ENCODE measurements at places on chromosomes 6 and 20.

GRCh38 chr20:46938434-46938833 is 43.8 kb downstream of the EYA2 start:
- DNase-seq: no peak

- DNase-seq: no peak
Observed at GRCh38 chr6:148611213-148611612, 135.6 kb upstream of the UST start.

- no peak for DNase-seq
Observed at GRCh38 chr6:25524542-25524941, 127.5 kb upstream of the SCGN start.

- no peak for DNase-seq
Observed at GRCh38 chr6:157089851-157090250, 233.5 kb downstream of the TMEM242 start.

GRCh38 chr20:7196481-7196880 is 429.0 kb downstream of the BMP2 start:
- DNase-seq: peak; percentile 61

GRCh38 chr20:61573415-61574305 is 321.6 kb downstream of the CDH4 start:
- no peak for DNase-seq

GRCh38 chr6:34834789-34835518 is 43.1 kb downstream of the BLTP3A start:
- DNase-seq: peak; percentile 68

DNA sequence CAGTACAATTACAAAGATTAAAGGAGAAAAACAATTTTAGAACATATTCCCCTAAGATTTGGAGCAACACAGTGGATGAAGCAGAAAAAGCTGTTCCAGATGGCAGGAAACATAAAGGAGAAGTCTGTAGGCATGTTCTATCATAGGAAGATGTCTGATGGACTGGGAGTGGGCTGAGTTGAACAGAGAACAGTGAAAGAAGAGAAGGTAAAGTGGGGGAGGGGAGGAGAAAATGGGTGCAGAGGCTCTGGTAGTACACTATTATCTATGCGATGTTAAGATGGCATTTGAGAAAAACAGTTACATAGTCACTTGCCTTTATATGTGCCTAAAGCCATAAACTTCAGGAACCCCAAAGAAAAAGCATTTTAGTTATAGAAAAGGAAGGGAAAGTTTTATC is 4.2 kb upstream of the PHIP start:
- no peak for DNase-seq

- DNase-seq: peak; percentile 43
Observed at GRCh38 chr6:7998103-7998725, 66.0 kb downstream of the BLOC1S5 start.

DNA sequence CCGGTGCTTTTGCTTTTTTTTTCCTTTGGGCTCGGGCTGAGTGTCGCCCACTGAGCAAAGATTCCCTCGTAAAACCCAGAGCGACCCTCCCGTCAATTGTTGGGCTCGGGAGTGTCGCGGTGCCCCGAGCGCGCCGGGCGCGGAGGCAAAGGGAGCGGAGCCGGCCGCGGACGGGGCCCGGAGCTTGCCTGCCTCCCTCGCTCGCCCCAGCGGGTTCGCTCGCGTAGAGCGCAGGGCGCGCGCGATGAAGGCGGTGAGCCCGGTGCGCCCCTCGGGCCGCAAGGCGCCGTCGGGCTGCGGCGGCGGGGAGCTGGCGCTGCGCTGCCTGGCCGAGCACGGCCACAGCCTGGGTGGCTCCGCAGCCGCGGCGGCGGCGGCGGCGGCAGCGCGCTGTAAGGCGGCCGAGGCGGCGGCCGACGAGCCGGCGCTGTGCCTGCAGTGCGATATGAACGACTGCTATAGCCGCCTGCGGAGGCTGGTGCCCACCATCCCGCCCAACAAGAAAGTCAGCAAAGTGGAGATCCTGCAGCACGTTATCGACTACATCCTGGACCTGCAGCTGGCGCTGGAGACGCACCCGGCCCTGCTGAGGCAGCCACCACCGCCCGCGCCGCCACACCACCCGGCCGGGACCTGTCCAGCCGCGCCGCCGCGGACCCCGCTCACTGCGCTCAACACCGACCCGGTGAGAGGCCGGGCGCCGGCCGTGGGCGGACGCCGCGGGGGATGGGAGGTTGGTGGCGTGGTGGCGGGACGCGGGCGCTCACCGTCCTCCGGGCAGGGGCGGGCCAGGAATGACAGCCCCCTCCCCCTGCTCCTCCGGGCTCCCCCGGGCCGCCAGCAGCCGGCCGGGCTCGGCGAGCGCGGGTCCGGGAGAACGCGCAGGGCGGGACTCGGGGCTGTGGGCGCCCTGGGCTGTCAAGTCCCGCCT is 606 bp downstream of the ID4 start:
- peak; percentile 100 for DNase-seq

GRCh38 chr6:25250878-25251277 is 28.3 kb upstream of the CARMIL1 start:
- peak; percentile 92 for DNase-seq

- no peak for DNase-seq
Observed at GRCh38 chr6:117502580-117502979, 20.1 kb downstream of the DCBLD1 start.

DNA sequence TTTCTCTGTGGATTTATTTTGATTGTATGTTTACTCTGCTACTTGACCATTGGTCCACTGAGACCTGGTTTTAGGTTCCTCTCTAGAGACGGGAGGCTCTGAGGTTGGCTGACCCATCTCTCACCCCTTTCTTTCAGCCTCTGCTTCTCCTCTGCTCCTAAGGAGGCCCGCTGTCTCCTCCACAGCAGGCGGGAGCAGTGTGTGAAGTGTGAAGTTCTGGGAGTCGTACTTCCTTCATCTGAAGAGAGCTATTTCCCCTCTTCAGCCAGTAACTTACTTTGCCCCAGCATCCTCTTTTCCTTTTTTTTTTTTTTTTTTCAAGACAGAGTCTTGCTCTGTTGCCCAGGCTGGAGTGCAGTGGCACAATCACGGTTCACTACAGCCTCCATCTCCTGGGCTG is 21.1 kb downstream of the PDRG1 start:
- no peak for DNase-seq

GRCh38 chr6:23176471-23176870 is 607.1 kb downstream of the HDGFL1 start:
- DNase-seq: no peak

DNA sequence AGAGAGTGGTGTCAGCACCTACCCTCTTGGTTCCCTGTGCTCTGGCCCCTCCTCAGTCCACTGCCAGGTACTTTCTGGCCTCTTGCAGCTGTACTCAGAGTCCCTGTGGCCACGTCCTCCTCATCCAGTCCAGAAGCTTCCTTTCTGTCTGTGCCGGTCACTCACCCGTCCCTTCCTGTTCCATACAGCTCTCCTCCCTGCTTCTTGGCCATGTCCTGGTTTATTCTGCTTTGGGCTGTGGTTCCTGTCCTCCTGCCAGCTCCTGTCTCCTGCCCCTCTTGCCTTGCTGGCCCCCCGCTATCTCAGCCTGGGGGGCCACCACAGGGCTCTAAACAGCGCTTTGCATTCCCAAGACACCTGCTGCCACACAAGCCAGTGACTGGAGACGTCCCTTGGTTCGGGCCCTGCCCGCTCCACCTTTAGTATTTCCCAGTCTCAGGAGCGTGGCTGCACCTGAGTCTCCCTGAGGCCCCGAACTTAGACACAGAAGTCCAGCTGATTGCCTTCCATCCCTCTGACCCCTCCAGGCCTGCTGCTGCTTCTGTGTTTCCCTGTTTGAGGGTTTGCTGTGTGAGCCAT is 15.5 kb upstream of the RBM38 start:
- no peak for DNase-seq

- no peak for DNase-seq
Observed at GRCh38 chr20:63829945-63830835, 874 bp downstream of the ZBTB46 start.

DNA sequence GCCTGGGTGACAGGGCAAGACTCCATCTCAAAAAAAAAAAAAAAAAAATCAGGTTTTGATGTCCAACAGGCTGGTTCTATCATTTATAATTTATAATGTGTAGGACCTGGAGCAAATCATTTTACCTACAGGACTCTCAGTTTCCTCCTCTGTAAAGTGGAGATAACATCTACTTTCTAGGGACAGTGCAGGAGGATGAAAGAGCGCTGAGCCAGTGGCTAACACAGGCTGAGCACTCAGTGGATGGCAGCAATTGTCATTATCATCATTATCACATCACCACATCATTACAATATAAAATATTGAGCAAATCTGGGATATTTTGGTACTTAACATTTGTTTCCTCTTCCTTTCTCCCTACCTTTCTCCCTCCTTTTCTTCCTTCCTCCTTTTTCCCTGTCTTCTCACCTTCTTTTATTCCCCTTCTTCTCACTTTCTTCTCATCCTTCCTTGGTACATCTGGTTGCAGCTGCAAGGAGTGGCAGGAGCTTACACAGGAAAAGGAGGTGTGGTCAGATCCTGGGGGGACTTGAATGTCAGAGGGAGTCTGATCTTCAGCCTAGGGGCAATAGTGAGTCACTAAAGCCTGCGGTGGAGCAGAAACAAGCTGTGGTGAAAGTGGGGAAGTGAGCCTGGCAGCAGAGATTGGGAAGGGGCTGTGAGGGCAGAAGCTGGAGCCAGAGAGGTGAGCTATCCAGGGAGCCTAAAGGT is 24.6 kb upstream of the CTNNBL1 start:
- DNase-seq: peak; percentile 9

- DNase-seq: no peak
Observed at GRCh38 chr6:40116832-40117231, 182.6 kb upstream of the MOCS1 start.

- DNase-seq: peak; percentile 49
Observed at GRCh38 chr6:144013486-144013909, 5.4 kb upstream of the PLAGL1 start.

DNA sequence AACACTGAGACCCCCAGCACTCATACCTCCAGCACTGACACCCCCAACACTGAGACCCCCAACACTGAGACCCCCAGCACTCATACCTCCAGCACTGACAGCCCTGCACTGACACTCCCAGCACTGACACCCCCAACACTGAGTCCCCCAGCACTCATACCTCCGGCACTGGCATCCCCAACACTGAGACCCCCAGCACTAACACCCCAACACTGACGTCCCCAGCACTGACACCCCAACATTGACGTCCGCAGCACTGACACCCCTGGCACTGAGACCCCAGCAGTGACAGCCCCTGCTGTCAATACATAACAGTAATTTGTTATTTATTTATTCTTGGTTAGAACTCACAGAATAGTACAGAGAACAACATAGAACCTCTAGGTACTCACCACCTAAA is 58.0 kb downstream of the ERMARD start:
- no peak for DNase-seq

DNA sequence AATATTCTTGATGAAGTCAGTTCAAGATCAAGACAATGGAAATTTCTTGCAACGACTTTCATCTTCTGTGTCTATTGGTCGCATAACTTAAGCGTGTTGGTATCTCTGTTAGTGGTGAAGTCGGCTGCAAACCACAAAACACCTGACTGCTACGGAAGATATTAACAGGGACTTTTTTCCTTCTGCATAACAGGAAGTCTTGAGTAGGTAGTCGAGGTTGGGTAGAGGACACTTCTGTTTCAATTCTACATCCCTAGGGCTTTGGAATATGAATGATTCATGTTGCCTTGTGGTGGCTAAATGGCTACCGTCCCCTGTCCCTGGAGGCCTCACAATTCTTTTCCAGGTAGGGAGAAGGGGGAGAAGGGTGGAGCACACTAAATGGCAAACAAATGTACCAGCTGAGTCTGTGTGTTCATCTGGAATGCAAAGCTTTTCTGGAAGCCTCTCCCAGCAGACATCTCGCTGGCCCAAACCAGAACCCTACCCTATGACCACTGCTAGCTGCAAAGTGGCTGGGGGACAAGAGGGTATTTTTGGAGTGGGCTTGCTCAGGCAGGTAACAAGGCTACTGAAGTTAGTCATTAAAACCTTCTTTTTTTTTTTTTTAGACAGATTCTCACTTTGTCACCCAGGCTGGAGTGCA is 34.6 kb upstream of the NKX2-2 start:
- DNase-seq: no peak

DNA sequence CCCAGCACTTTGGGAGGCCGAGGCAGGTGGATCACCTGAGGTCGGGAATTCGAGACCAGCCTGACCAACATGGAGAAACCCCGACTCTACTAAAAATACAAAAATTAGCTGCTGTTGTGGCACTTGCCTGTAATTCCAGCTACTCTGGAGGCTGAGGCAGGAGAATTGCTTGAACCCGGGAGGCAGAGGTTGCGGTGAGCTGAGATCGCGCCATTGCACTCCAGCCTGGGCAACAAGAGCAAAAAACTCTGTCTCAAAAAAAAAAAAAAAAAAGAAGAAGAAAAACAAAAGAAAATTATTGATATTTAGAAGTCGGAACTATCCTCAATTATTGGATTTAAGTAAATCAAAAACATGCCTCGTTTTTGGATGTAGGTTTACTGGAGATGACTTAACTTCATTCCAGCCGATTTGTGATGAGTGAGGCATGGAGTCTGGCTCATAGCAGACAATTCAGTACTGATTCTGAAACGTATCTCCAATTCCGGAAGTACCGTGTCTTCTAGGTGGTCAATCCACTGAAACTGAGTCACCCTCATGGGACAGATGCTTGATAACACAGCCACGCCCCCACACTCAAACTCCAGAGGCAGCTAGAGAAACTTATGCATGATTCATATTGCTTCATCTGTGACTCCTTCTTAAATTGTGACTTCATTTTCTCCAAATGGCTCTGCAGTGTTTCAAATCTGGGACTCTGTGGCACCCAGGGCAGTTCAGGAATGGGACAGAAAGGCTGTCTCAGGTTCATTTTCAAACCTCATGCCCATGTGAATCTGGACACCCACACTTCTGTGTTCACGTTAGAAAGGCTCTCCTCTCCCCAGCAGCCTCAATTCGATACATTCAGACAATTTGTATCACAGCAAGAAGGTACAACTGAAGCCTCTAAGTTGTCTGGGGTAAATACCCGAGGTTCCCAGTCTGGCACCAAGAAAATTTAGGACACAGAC is 110.4 kb upstream of the ARMC2 start:
- DNase-seq: peak; percentile 87

GRCh38 chr6:66699385-66699784 is 992.4 kb upstream of the EYS start:
- DNase-seq: no peak

GRCh38 chr20:45611054-45611453 is 18.5 kb upstream of the WFDC10A start:
- peak; percentile 87 for DNase-seq

DNA sequence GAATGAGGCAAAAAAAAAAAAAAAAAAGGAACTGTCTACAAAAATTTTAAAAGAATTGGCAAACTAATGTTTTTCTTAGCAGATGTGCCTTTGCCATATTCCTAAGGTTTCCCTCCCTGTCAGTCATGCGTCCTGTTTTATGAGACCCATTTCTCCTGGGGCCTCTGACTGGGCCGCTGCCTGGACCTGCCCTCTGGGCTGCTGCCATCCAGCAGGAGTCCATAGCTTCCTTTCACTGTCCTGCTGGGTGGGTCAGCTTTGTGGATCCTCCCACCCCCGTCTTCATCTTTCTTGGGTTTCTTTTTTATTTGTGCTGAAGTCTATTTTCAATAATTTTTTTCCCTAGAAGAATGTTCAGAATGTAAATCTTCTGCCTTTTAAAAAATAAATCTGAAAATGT is 110.8 kb upstream of the SCP2D1 start:
- no peak for DNase-seq

GRCh38 chr6:8194490-8194889 is 92.1 kb upstream of the EEF1E1 start:
- DNase-seq: no peak

- no peak for DNase-seq
Observed at GRCh38 chr6:25794784-25795183, 37.1 kb downstream of the SLC17A1 start.
